ENCODE measurements at places on chromosomes 16 and 17.

DNA sequence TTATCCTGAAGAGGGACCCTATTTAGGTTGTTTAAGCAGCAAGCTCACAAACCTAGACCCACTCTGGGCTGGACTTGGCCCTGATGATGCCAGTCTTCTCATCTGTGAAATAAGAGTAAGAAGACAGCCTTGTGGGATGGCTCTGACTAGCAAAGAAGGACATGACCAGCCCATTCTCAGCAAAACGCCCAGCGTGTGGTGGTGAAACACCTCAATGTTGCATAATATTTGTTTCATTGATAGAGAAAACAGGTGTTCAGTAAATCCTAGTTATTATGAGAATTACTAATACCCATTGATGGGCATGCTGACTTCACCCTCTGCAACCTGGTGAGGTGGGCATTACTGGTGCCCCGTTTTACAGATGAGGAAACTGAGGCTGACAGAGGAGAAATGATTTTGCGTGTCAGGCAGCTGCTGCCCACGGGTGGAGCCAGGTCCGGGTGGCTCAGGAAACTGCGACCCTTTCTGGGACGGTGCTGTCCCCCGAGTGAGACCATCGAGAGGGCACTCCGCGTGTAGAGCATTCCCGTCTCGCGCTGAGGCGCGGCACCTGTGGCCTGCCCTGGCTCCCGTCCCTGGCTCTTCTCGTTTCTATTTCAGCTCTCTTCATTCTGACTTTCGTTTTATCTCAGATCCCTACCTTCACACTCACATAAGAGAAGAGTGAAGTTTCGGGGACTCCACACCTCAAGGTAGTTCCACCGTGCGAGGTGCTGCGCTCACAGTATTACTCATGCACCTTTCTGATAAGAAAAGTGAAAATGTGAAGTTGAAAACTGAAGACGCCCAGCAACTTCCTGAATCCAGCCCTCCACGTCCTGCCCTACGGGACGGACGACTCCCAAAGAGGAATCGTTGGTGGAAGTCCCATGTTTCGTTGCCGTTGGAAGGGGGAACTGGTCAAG lies 48.5 kb downstream of the IRF8 start:
- DNase-seq, result no peak

DNA sequence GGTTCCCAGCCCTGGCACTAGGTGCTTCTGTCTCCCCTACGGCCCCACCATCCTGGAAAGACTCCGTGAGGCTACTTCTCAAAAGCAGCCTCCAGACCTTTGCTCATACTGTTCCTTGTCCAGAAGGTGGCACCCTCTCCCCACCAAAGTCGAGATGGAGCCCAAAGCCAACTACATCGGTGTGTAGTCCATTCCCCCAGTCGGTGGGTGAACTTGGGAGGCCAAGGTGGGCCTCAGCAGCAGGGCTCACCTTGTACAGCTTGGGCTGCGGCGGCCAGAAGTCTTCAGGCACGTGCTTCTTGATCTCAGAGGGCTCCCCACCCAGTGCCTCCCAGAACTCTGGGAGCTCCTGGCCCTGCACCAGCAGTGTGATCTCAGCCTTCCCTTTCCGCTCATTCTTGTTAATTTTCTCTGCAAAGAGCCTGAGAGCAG lies 10.2 kb downstream of the FLII start:
- DNase-seq, result peak; percentile 78

- no peak for DNase-seq
Measured at GRCh38 chr16:13920510-13920818, 510 bp downstream of the ERCC4 start.

- no peak for DNase-seq
Measured at GRCh38 chr17:7283471-7284216, 2.1 kb downstream of the SLC2A4 start.

DNA sequence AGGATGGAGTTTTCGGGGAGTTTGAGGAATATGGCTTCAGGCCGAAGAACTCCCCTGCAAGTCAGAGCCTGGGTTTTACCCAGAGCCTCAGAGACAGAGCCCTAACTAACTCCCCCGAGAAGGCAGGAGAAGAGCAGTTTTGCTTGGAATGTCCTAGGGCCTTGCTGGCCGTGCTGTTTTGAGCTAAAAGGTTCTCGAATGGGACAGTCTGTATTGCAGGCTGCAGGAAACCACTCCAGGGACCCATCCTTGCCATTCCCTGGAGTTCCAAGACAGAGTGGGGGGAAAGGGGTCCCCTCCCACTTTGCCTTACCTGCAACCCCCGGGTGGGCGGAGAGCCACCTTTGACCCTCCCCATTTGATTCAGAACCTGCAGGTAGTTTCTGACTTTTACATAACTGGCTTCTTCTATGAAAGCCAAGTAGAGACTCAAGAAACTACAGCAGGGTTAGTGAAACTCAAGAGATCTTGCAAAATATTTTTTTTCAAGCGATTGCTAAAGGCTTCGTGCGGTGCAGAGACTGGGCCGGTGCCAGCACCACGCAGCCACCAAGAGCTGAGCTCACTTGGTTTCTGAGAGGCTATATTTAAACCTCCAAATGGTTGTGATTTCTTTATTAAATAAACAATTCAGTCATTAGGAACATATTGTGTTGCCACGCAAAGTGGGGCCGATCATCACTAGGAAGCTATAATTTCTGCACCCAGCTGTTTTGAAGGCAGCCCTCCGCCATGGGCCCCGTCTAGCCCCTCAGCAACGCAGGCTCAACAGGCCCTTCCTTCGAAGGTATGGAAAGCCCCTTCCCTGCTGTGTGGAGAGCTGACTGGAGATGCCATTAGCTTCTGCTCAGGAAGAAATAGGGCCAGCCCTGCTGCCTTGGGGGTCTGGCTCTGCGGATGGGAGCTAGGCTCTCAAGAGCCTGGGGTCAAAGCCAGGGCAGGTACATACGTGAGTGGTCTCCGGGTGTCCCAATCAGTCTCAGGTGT lies 223.0 kb downstream of the NTN1 start:
- DNase-seq, result no peak

DNA sequence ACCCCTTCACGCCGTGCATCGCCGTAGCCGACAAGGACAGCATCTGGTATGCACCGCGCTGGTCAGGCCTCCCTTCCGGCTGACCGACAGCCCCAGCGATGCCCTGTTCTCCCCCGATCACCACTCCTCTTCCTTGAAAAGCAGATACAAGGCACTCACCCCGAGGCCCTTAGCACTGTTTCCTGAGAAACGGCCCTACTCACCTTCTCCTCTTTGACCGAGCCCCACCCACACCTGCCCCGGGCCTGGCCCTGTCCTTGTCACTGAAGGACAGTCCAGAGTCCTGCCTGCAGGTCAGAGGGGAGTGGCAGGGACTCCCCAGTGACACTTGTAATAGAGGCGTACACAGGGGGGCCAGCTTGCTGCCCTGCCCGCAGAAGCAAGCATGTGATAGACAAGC lies 45.9 kb upstream of the CHMP6 start:
- DNase-seq, result no peak

DNA sequence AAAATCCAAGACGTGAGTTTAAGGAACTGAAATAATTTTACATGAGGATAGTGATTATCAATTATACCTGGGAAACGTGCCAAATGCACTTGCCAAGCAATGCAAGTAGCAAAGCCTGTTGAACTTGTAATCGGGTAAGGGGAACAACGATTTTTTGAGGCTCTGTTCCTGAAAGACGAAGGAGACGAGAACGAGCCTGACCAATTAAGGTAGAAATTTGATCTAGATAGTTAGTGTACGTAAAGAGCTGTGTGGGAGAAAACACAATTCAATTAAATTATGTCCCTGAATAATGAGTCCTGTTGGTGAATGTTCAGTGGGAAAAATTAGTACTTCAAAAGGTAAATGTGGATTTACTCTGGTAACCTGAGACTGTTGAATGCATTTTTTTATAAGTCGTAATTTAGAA lies 17.7 kb upstream of the KCTD5 start:
- DNase-seq, result peak; percentile 66

DNA sequence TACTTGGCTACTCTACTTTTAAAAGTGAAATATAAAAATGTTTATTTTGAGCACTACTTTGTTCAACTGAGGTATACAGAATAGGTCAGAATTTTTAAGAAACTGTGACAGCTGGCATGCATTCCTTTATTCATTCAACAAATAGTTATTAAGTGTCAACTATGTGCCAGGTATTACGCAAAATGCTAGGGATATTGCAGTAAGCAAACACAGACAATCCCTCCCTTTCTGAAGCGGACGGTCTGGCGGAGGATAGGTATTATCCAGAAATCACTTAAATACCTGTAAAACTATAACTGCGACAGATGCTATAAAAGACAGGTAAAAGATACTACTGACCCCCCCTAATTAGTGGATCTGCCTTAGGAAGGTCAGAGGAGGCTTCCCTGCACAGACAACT lies 26.1 kb downstream of the METTL16 start:
- no peak for DNase-seq

GRCh38 chr16:1746693-1747195 lies 24.6 kb downstream of the NME3 start:
- DNase-seq, result no peak

- no peak for DNase-seq
Measured at GRCh38 chr16:27291106-27291505, 22.5 kb upstream of the NSMCE1 start.

GRCh38 chr16:85057212-85057889 lies 29.8 kb downstream of the KIAA0513 start:
- no peak for DNase-seq
